Epithelial cell of alveolus of lung (primary cell): ENCODE measurements at places on chromosomes 2 and 18. TPM values are rescaled to one million over a fixed set of nuclear protein-coding genes. Genes with fewer than 3 reads are reported as not detected.

Gene SERPINB7
- total RNA-seq, result 0.91 TPM in 1 of 2 replicates, not detected in the other

Gene ABCB11
- not detected in 2 replicates for total RNA-seq

Gene GTF2A1L
- total RNA-seq, result 0.13 and 1.5 TPM in 2 replicates

Gene GTF3C2
- total RNA-seq, result 44.7 and 50.6 TPM in 2 replicates

Gene IL1RL2
- total RNA-seq, result 0.52 and 0.88 TPM in 2 replicates

Gene POTEI
- total RNA-seq, result not detected in 2 replicates

Gene LAMA1
- total RNA-seq, result 2.8 and 16.0 TPM in 2 replicates

Gene SLC9A4
- total RNA-seq, result not detected in 2 replicates

Gene CSRNP3
- total RNA-seq, result 0.91 and 1.0 TPM in 2 replicates

Gene CTLA4
- total RNA-seq, result not detected in 2 replicates

Gene SGPP2
- 0.13 and 0.48 TPM in 2 replicates for total RNA-seq

Gene CDH19
- 0.13 TPM in 1 of 2 replicates, not detected in the other for total RNA-seq

Gene PLGLB1
- 0.13 and 1.2 TPM in 2 replicates for total RNA-seq

Gene NRP2
- 35.7 and 51.8 TPM in 2 replicates for total RNA-seq

Gene ARL4C
- total RNA-seq, result 3.0 and 17.1 TPM in 2 replicates

Gene TUBA4B
- not detected in 2 replicates for total RNA-seq

Gene MGAT4A
- total RNA-seq, result 0.39 and 0.56 TPM in 2 replicates

Gene CFC1
- total RNA-seq, result not detected in 2 replicates

Gene GREB1
- 0.13 and 1.4 TPM in 2 replicates for total RNA-seq

Gene HS6ST1
- 65.3 and 104 TPM in 2 replicates for total RNA-seq

Gene PKDCC
- 60.2 and 200 TPM in 2 replicates for total RNA-seq

Gene CRYGC
- not detected in 2 replicates for total RNA-seq

Gene CAPN14
- total RNA-seq, result 0.08 TPM in 1 of 2 replicates, not detected in the other

Gene CHRNG
- 3.3 TPM in 1 of 2 replicates, not detected in the other for total RNA-seq

Gene ITPRIPL1
- 4.9 and 5.3 TPM in 2 replicates for total RNA-seq

Gene STEAP3
- 10.0 and 39.8 TPM in 2 replicates for total RNA-seq

Gene FLACC1
- total RNA-seq, result 0.32 TPM in 1 of 2 replicates, not detected in the other

Gene ST6GAL2
- total RNA-seq, result 0.08 and 1.9 TPM in 2 replicates

Gene DTNA
- total RNA-seq, result 6.6 and 10.2 TPM in 2 replicates

Gene IL1F10
- total RNA-seq, result not detected in 2 replicates

Gene ZNF638
- 40.3 and 76.5 TPM in 2 replicates for total RNA-seq

Gene KLHL14
- total RNA-seq, result not detected in 2 replicates

Gene DUSP19
- 1.4 and 3.3 TPM in 2 replicates for total RNA-seq

Gene DSC1
- not detected in 2 replicates for total RNA-seq

Gene NT5DC4
- not detected in 2 replicates for total RNA-seq

Gene LRRC30
- total RNA-seq, result not detected in 2 replicates
